ENCODE measurements at places on chromosomes 5 and 9. TPM values are rescaled to one million over a fixed set of nuclear protein-coding genes. Genes with fewer than 3 reads are reported as not detected.

DNA sequence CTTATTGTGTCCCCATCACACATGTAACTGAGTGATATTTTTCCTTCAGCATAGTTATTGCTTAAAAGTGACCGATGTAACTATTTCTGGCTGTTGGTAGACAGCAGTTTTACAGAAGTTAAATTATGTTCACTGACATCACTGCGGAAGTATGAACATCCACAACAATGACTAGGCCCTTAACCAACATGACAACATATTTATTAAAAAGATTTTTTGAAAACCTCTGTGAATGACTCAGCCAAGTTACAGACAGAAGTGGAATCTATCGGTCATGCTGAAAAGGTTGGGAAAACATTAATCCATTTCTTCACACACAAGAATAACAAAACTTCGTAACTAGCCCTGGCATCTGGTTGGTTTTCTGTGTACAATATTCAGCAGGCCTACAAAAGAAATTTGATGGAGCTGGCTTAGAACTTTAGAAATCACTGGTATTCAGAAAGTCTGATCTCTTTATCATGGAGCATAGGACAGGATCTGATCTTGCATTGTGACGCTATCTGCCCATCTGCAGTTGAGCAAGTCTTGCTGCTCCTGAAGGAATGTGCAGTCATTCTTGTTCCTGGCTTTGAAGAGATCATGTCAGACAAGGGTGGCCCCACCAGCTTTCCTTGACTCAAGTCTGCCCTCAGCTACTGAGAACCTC lies 6.5 kb downstream of the GLIS3 start:
- DNase-seq: no peak

DNA sequence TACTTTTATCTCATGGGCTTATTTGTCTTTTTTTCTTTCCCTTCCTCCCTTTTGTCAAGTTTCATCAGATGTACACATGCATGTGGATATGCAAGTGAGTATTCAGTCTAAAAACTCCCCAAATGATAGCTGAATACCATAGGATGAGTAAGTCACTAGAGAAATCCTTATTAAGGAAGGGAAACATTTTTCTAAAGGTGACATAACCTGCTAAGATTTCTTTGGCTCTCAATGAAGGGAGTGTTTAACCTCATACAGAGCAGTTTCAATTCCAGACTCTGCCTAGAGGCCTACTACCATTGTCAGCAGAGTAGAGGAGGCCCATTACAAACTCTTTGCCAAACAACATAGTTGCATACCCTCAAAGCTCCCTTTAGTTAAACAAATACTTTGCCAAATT lies 192.4 kb downstream of the ARHGEF28 start:
- no peak for DNase-seq

OR13C5 gene
- total RNA-seq: not detected

GRCh38 chr5:87853541-87853940 lies 415.1 kb downstream of the TMEM161B start:
- DNase-seq: no peak

- no peak for DNase-seq
These were observed 2.5 kb upstream of the PIP5K1B start for GRCh38 chr9:68702493-68702892.

NOXA1 gene
- total RNA-seq: 3.5 TPM

- DNase-seq: no peak
These were observed 8.0 kb upstream of the DCAF12 start for GRCh38 chr9:34134521-34134920.

DNA sequence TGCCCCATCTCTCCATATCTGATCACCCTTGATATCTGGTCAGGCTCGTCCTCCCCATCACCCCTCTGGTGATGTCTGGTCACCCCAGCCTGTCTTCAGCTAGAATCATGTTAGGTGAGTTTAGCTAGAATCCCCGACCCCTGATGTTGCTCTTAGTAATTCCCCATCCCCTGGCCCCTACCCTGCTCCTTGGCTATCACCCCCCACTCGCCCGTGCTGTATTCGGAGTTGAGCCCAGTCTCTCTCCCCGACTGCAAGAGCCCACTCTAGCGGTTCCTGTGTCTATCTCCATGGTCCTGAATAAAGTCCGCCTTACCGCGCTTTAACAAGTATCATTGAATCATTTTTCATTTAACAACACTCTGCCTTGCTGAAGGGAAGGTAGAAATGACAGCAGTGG lies 33.7 kb downstream of the ADAMTS2 start:
- no peak for DNase-seq

DNA sequence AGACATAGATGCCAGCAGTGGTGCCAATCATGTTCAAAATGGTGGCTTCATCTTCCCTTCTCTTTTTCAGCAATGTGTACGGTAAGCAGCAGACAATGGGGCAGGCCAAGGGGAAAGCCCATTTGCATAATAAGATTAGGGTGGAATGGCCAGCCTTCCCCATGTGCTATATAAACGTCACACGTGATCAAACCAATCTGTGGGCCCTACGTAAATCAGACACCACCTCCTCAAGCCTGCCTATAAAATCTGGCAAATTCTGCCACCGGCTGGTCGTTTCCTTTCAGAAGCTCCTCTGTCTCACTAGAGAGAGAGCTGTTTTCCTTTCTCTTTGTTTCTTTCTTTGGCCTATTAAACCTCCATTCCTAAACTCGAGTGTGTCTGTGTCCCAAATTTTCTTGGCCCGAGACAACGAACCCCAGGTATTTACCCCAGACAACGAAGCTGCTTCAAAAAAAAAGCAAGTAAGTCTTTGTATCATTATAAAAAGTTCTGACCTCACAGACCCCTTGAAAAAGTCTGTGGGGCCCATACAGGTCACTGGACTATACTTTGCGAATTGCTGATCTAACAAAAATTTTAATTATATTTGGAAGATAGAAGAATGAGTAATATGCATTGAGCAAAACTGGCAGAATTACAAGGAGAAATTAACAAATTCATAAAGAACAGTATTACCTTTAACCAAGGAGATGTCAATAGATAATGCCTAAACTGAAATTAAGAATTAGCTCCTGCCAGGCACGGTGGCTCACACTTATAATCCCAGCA lies 15.2 kb downstream of the ZBTB5 start:
- no peak for DNase-seq

- no peak for DNase-seq
These were observed 35.8 kb upstream of the MAMDC2 start for GRCh38 chr9:70007831-70008230.

DNA sequence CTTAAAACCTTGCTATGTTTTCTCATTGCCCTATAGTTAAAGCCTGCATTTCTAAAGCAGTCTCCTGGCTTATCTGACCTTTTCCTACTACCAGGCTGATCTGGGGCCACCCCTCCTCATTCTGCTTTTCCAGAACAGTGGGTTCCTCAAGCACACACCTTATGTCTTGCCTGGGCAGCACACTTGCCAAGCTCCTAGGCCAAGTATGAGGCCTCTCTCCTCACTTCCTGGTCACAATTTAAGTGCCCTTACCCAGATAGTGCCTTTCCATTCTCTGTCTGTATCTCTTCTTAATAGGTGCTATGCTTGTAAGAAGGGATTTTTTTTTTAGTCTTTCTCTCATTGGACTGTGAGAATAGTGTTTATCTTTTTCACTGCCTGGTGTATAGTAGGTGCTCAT lies 39.7 kb downstream of the HMGCS1 start:
- DNase-seq: no peak

DNA sequence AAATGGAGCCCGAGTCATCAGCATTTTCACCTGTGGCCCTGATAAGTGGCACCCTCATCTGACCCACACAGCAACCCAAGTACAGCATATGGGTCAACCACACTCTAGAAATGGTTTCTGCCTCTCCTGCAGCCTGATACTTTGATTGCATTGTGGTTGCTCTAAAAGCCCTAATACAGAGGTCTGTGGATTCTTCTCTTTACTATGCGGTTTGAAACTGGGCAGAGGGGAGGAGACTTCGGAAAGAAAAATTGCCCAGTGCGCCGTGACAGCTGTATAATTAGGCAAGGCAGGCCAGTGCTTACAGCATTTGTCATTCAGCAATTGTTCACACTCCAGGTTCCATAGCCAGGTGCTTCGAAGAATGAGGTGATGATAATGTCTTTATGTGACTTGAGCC lies 361.0 kb downstream of the NFIB start:
- no peak for DNase-seq

DNA sequence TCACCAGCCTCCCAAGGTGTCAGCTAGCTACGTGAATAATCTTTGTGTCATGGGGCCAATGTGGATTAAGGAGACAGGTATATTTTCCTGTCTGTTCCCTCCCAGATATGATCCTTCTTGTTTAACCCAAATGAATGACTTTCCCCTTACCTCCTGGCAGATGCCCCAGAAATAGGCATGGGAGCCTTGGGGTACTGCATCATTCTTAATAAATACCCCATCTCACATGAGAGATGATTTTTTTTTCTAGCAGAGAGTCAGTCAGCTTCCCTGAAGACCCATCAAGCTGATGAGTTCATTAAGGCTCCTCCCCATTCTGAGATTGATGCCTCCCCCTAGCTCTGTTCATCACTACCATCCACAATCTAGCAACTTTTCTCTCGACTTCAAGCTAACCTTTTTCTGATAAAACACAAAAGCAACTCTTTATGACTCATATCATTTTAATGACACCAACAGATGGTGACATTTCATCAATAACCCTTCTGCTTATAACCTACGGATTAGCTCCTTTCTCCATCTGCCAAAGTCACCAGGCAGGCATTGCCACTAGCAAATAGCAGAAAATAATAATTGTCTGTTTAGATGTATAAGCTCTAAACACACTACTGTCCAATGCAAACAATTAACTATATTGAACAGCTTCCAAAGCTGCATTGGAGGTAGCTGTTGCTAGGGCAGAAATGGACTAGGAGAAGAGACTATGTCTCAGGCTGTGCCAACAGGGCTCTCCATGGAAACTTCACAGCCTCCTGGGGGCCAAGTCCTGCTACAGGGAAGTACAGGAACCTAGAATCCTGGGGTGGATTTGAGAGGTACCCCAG lies 143.7 kb downstream of the ACER2 start:
- no peak for DNase-seq

- no peak for DNase-seq
These were observed 36.9 kb upstream of the TBCA start for GRCh38 chr5:77812926-77813589.

- DNase-seq: no peak
These were observed 53.0 kb upstream of the BOD1 start for GRCh38 chr5:173669483-173669882.

DNA sequence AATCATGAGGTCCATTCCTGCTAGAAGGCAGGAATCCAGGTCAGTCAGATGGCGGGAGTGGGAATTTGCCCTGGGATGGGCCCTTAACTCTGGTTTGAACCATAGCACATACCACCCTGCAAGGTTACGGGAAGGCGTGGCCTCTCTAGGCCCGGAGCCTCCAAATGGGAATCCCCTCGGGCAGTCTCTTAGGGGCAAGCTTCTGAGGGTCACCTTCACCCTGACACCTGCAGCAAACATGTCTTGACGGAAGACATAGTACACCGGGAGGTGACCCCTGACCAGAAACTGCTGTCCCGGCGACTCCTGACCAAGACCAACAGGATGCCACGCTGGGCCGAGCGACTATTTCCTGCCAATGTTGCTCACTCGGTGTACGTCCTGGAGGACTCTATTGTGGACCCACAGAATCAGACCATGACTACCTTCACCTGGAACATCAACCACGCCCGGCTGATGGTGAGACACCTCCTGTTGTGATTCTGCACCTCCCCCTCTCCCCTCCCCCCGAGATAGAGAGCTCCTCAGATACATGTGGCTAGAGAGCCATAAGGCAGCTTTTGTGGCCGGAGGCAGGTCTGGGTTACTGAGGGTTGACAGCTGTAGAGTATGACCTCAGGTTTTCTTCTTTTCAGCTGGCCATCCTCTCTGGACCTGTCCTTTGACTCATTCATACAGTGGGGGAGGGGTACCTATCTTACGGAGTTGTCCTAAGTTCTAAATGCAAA lies 957 bp downstream of the PRELID1 start:
- DNase-seq: no peak

GRCh38 chr5:35202319-35203111 lies 27.8 kb downstream of the PRLR start:
- DNase-seq: no peak

PCDHB10 gene
- 6.1 TPM for total RNA-seq

GRCh38 chr5:59532979-59533729 lies 360.4 kb downstream of the PDE4D start:
- no peak for DNase-seq

DNA sequence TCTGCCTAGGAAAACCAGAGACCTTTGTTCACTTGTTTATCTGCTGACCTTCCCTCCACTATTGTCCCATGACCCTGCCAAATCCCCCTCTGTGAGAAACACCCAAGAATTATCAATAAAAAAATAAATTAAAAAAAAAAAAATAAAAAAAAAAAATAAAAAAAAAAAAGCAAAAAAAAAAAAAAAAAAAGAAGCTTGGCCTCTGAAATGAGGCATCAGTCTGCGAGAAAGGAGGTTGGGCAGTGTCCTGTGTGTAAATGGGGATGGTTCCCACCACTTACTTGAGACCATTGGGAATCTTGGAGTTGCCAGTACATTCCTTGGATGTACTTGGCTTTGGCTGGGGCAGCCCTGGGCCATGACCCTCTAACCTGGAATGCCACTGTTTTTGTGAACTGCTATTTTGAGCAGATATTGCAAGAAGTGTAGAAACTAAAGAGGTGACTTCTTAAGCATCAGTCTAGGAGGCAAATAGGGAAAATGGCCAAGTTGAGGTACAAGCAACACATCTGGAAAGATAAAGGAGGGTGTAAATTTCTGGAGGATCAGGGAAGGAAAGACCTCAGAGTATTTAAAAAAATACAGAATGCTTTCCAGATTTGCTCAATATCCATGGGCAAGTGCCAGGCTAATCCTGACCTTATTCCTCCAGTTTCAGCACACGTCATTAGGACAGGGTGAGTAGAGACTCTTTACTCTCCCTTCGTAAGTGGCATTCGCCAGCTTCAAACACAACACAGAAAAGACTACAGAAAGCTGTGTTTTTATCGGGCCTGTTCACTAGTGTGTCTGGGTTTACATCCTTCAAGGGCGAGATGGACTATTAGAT lies 58.1 kb downstream of the HSPA4 start:
- DNase-seq: no peak

DNA sequence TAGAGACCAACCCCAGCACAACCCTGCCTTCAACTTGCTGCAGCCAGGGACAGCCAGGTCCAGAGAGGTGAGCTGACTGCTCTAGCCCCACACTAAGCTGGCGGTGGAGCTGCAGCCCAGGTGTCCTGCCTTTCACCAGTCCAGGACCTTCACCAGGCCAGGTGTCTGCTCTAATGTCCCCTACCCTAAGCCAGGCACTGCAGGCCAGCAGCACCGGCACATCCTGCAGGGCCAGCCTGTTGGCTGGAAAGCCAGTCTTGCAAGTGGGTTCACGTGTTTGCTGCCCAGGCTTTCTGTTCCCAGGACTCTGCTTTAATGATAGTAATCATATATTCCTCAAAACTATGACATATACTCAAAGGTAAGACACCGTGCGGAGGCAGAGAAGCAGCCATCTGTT lies 5.5 kb downstream of the SHC3 start:
- no peak for DNase-seq

DNA sequence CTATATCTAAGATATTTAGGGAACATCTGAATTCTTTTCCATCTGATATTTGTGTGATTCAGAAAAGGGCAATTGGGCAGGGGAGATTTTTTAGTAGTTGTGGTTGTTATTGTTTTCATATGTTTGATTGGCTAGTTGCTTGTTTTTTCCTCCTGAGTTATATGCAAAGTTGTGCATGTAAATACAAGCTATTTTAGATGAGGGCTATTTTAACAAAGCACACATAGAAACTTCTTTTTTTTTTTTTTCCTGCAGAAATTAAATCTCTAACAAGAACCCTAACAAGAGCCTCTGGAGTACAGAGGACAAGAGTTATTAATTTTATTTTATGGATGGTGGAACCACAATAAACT lies 559.1 kb downstream of the CETN3 start:
- no peak for DNase-seq

GRCh38 chr9:93864032-93864431 lies 91.1 kb downstream of the BARX1 start:
- no peak for DNase-seq

- DNase-seq: no peak
These were observed 232.2 kb downstream of the PDE4D start for GRCh38 chr5:59661311-59661710.

CCDC112 gene
- 11.1 TPM for total RNA-seq

All from thoracic aorta (tissue), 2 donors.